ENCODE measurements at places on chromosomes 1 and 21.

GRCh38 chr1:228869312-228869824, 134.1 kb downstream of the RHOU start:
- no peak for DNase-seq

GRCh38 chr1:39462074-39462473, 29.4 kb upstream of the BMP8A start:
- DNase-seq: no peak

DNA sequence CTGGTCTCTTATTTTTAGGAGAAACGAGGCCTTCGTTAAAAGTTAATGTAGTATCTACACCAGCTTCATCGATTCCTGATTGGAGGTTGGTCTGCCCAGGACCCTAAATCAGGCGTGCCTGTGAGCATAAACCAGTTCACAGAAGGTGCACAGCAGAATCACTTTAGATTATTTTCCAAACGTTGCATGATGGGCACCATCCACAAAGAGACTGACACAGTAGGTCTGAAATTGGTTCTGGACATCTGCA, 256 bp upstream of the TARBP1 start:
- DNase-seq: no peak

DNA sequence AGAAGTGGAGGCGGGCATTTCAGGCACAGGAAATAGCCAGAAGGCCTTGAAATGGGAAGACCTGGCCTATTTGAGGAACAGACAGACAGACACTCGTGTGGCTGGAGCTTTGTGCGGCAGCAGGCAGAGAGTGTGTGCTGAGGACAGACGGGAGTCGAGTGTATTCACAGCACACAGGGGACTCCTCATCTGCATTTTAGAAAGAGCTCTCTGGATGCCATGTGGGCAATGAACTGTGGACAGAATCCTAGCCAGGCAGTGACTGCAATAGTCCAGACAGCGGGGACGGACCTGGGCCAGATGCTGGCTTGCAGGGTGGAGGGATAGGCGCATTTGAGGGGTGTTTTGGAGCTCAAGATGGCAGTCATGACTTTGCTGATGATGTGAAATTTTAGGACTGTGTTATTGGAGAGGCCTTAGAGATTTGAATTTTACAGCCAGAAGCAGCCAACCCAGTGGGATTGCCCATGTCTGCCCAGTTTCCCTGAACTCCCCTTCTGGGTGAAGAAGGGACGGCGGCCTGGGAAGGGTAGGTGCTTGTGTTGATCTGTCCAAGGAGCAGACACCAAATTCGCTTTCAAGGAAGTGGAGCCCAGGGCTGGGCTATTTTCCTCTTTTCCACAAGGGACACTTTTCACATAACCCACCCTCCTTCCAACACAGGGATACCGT, 43.7 kb downstream of the CHAF1B start:
- DNase-seq: no peak

GRCh38 chr1:41108696-41109275, 87.3 kb upstream of the SLFNL1 start:
- DNase-seq: no peak

- no peak for DNase-seq
Measured at GRCh38 chr1:155455588-155456195, 106.9 kb downstream of the ASH1L start.

GRCh38 chr1:3346478-3346877, 108.0 kb upstream of the ARHGEF16 start:
- no peak for DNase-seq

GRCh38 chr1:47755101-47755990, 241.8 kb downstream of the TRABD2B start:
- DNase-seq: no peak

GRCh38 chr1:63024132-63024531, 240.2 kb downstream of the ATG4C start:
- DNase-seq: no peak

DNA sequence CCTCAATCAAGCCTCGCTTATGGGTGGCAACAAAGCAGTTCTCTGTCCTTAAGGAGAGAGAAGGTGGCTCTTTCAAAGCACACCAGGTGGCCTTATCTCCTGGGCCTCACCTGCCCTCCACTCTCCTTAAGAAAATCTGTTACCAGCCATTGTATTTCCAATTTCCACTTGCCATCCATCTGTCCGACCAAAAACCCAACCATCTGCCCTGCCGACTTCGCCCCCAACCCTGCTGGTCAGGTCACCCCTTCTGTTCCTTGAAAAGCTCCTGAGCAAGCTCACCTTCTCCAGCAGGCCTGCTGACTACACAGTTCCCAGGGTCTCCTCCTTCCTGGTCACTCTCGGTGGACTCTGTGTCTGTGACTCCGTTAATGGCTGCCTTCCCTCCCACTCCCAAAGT, 619 bp upstream of the IGFN1 start:
- no peak for DNase-seq

DNA sequence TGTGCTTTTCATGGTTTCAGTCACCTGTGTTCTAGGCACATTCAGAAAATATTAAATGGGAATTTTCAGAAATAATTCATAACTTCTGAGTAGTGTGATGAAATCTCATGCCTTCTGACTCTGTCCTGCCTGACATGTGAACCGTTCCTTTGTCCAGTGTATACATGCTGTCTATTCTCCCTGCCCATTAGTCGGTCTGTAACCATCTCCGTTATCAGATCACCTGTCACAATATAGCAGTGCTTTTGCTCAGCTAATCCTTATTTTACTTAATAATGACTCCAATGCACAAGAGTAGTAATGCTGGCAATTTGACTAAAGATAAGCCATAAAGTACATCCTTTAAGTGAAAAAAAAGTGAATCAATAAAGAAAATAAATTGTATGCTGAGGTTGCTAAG, 597.5 kb downstream of the BRINP3 start:
- no peak for DNase-seq

DNA sequence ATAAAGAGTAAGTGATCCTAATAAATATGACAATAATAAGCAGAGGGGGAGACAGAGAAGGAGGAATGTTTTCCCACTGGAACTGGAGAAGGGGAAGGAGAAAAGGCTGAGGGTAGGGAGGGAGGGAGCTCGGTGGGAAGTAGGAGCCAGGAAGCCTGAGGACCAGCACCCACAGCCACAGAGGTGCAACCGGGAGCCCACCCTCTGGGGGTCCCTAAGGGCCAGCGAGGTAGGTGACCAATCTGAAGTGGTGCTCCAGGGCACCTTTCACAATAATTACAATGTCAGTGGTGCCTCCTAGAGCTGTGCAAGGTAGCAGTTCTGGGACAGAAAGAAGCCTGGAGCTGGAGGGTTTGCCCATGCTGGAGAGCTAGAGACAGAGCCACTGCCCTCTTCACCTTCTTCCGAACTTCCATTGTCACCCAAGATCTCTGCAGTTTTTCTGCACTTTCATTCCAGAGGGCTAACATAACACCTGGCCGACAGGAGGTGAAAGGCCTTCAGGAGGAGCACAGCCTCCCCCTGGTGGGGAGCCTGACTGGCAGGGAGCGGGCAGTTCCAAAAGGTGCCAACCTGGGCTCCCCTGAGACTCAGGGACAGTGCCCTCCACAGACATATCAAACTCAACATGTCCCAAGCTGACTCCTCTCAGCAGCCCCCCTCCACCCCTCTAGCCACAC, 4.1 kb upstream of the AHCYL1 start:
- DNase-seq: no peak

GRCh38 chr1:3732434-3733093, 19.7 kb upstream of the CCDC27 start:
- DNase-seq: no peak

GRCh38 chr1:153613406-153613805, 469 bp upstream of the S100A16 start:
- no peak for DNase-seq

GRCh38 chr1:230860617-230861384, 7.5 kb downstream of the C1orf198 start:
- no peak for DNase-seq

- DNase-seq: no peak
Measured at GRCh38 chr21:35070436-35070835, 21.3 kb upstream of the RUNX1 start.

- DNase-seq: no peak
Measured at GRCh38 chr1:106899644-106900043, 156.8 kb upstream of the PRMT6 start.

DNA sequence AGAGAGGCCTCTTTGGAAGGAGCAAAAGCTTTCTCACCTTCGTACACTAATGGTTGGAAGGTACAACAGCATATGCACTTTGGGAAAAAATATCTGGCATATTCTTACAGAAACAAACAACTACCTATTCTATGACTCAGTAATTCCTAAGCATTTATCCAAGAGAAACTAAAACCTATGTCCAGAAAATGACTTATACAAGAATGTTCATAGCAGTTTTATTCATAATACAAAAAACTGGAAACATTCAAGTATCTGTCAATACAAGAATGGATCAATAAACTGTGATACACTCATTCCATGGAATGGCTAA, 8.2 kb downstream of the NBPF1 start:
- DNase-seq: no peak

DNA sequence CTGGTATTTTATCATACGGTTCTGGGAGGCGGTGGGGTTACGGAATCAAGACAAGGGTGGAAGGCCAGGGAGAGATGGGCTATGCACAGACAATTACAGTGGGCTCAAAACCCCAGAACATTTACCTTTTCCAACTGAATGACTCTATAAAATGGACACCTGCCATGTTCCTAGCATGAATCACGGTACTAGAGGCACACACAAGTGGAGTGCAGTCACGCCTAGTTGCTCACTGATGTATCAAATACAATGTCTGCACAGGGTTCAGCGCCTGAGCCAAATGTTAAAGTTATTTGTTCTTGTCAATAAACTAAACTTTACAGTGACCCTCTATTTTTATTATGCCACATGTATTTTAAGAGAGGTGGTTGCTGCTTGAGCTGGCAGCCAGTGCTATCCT, 121.4 kb downstream of the ATG4C start:
- no peak for DNase-seq

GRCh38 chr1:245263529-245264095, 108.8 kb downstream of the KIF26B start:
- no peak for DNase-seq
